Activated gamma-delta T cell (primary cell): ENCODE measurements at places on chromosomes 7 and 10.

DNA sequence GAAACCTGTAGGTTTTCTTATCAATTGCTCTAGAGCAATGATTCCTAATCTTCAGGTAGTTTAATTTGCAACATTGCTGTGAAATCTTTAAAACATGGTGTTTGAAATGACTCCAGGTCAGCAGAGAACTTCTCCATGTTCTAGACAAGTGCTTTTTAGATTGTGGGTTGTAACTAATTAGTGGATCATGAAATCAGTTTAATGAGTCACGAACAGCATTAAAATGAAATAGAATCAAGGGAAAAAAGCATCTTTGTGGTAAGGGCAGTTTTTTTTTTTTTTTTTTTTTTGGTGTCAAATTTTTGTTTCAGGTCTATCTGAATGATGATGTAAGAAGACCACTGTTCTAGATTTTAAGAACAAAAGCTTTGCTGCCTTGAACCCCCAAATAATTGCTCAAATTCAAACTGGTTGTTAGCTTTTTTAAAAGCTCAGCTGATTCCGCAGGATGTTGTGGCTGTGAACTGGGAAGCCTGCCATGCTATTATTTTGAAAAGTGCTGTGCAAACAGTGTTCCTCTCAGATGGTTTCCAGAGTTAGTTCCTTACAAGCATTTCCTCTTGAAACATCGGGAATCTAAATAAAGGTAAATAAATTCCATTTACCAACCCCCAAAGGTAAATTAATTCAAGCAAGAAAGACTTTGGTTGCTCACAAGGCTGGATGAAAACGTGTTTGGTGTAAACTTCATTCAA is 13.1 kb upstream of the PDK4 start:
- no peak for DNase-seq

DNA sequence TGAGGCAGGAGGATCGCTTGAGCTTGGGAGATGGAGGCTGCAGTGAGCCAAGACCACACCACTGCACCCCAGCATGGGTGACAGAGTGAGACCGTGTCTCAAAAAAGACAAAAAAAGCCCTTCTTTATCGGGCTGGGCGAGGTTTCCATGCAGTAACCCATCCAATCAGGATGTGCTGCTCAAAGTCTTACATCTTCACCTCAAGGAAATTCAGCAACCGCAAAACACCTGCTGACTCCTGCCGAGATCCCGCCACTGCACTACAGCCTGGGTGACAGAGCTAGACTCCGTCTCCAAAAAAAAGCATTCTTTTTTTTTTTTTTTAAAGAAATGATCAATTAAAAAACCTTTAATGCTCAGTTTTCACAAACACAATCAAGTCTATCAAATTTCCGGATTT is 75.7 kb upstream of the KCTD7 start:
- DNase-seq: no peak

DNA sequence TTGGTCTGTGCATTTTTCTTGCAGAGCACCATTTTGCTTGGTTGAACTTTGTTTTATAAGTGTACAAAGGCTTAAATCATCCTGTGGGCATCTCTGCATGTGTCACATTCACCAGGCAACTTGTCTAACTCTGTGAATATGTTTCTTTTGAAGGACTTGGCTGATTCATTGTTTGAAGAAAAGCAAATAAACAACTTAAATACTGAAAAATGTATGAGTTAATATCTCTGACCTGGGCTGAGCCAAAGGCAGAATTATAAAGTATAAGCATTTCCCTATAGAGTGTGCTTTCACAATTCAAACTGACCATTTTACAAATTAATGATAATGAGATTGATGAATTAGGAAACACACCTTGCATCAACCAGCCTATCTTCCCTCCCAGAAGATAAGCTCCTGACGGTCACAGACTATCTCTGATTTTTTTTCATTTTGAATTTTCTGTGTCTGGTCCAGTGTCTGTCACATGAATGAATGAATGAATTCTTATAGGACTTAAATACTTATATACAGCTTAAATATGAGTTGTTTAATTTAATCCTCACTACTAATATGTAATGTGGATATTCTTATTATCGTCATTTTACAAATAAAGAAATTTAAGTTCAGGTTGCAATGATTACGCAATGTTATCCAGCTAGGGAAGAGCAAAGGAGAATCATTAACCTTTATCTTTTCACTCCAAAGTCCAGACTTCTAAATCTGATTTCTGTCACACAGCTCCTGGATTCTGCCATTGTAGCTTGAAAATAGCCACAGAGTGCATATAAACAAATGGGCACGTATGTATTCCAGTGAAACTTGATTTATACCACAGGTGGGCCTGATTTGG is 182.0 kb upstream of the PHYHIPL start:
- no peak for DNase-seq

GRCh38 chr7:91280185-91280584 is 16.0 kb downstream of the FZD1 start:
- DNase-seq: no peak

DNA sequence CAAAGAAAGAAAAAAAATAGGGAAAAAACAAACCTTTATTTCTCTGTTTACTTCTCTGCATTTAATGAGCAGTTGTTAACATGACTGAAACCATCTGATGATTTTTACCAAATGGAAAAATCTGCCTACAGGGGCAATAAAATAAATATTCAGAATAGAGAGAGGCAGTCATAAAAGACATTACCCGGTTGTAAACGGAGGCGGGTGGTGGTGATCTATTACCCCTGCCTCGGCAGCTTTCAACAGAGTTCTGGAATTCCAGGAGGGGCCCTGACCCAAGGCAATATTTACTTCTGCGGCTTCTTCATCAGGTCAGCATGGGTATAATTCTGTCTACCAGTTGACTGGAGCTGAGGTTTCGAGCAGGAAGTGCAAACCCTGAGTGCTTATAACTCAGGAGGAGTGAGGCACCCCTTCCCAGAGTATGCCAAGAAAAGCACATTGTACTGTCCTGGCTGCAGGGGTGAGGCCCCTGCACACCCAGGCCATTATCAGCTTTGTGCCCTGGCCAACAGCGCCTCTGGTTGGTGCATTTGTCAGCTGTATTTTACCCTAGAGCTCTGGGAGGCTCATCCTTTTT is 8.2 kb upstream of the CXCL12 start:
- DNase-seq: no peak

DNA sequence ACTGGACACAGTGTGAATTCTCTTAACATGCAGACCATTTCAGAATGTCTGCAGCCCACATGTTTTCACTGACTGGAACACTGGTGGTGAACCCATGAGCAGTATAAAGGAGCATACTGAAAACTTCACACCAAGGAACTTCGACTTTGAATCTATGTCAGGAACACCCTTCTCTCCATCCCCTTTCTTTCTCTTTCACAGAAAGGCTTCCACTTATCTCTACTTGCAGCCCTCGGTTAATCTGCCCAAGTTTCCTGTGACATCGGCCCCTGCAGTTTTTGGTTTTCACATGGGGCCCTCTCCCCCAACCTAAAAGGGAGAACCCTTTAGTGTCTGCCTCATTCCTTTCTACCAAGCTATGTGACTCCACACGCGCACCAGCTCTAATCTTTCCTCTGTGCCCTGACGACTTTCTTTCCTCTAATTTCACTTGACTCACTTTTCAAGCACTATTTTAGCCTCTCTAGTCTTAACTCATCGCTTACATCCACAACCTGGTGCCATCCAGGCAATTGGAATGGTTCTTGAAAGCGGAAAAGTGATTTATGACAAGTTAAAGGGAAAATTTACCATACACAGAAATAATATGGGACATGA is 70.1 kb downstream of the RELN start:
- DNase-seq: no peak

GRCh38 chr7:11437994-11438393 is 394.0 kb downstream of the THSD7A start:
- no peak for DNase-seq

DNA sequence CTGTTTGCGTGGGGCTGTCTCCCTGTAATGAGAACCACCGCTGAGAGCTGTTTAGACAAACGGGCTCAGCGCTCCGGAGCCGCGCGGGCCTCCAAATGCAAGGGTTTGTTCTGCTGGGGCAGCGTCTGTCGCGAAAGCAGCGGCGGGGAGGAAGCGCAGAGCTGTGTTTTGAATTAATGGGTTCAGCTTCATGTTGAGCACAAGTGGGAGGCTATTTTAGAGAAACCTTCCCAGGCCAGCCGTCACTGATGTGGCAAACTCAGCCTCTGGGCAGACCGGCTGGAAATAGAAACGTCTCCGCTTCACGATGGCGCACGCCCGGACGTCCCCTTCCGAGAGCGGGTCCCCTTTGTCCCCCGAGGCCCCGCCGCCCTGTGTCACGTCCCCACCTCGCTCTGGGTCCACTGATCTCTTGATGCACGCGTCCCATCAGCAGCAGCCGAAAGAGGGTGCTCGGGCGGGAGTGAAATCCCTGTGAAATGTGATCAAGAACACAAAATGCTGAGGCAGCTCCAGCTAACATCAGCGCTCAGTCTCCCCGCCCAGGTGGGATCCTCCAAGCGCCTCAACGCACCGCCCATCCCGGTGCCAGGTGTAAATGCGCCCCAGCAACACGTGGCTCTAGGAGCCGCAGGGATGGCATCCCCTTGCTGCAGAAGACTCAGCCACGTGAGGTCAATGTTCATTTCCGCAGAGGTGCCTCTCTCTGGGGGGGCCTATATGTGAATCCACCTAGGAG is 44.9 kb downstream of the BAMBI start:
- no peak for DNase-seq

DNA sequence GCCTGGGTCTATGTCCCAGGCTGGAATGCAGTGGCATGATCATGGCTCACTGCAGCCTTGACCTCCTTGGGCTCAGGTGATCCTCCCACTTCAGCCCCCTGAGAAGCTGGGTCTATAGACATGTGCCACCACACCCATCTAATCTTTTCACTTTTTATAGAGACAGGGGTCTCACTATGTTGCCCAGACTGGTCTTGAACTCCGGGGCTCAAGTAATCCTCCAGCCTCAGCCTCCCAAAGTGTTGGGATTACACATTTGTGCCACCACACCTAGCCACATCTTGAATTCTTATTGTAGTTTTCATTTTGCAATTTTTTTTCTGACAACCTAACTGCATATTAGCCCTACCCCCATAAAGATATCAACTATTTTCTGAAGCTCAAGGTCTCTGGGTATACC is 18.4 kb upstream of the COL1A2 start:
- no peak for DNase-seq

DNA sequence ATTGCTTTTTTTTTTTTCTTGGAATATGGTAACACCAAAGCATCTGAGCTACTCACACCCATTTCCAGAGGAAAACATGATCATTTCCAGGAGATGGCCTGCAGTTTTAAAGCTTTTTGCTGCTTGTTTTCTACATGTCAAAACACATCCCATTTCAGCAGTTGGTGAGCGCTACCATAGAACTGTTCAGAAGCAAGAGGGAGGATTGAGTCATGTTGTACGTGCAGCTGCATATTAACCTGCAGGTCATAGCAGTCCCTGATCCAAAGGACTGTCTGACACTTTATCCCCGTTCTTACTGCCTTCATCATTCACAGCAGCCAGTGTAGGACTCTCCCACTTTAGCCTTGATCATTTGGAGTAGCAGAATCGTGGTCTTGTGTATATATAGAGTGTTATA is 124.6 kb downstream of the AUTS2 start:
- no peak for DNase-seq

DNA sequence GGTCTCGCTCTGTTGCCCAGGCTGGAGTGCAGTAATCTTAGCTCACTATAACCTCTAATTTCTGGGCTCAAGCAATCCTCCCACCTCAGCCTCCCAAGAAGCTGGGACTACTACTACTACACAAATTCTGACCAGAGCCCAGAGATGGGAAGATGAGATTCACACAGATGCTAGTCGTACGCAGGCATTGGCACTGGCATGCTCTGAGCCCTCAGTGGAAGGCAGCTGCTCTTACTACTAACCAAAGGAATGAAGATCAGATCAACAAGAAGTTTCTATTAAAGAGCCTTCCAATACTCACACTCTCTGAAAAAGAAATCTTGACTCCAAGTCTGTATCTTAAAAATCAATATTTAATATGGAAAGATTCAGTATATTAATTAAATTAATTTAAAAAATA is 10.7 kb downstream of the GDF2 start:
- no peak for DNase-seq

- DNase-seq: no peak
These were observed 142.3 kb downstream of the MAPK8 start for GRCh38 chr10:48448796-48449195.

GRCh38 chr7:71625545-71625944 is 493.6 kb downstream of the GALNT17 start:
- DNase-seq: no peak

DNA sequence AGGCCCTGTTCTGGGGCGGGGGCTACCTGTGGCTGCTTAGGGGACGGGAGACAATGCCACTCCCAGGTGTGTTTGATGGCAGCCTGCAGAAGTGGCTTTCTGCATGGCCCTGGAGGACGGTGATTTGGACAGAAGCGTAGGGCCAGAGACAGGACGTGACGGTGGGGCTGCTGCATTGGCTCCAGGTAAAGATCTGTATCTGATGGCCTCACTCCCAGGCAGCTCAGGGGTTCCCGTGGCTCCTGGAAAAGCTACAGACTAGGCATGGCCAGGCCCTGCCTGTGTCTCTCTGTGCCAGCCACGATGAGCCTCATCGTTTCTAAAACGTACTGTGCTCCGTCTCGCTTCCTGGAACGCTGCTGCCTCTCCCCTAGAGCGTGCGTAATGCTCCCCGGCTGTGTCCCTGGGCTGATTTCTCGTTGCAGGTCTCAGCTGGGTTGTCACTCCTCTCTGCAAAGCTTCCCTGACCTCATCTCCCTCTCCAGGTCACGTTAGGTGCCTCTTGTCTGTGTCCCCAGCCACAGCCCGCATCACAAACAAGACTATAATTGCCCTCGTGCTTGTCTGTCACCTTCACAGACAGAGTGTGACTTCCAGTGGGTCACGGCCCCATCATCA is 12.6 kb downstream of the GTF2IRD1 start:
- no peak for DNase-seq

DNA sequence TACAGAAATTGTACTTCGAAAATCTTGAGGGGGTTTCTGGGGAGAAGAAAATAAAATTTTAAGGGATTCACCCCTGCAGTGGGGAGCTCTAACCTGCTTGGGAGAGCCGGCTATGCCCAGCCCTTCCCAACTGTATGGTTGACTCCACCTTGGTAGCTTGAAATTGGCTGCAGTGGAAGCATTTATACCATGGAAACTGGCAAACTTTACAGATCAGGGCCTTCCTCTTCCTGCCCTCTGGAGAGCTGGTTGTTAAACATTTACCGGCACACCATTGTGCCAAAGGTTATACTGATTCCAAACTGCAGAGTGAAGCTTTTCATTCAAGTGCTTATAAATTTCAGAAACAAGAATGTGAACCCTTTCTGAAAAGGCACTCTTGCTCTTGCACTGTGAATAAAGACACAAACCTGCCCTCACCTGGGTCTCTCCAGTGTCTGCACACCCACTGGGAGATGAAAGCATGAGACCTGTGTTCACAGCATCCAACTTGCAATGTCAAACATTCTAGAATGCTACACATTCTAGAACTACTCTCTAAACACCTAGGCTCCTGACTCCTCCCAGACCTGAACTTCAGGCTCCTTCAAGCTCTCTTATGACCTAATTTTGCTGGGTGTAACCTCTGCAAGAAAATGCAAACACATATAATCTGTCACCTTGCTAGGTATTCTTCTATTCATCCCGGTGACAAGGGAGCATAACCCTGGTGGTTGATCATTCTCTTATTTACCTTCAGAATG is 44.7 kb downstream of the ABLIM1 start:
- no peak for DNase-seq
